SK-N-SH (cell line): ENCODE measurements at places on chromosomes 2 and 18. TPM values are rescaled to one million over a fixed set of nuclear protein-coding genes. Genes with fewer than 3 reads are reported as not detected.
A peak's percentile ranks its signal among the peaks of the same experiment; 100 is the strongest.

Gene TUBA3E
- polyA plus RNA-seq, result not detected in 2 replicates

Gene CXCR2
- polyA plus RNA-seq, result not detected in 2 replicates

Gene MRPL44
- 12.9 and 14.5 TPM in 2 replicates for polyA plus RNA-seq

Gene CFC1
- not detected in 2 replicates for polyA plus RNA-seq

Gene GAD1
- polyA plus RNA-seq, result 0.20 and 0.63 TPM in 2 replicates

GRCh38 chr2:222862106-222862908, 1.5 kb downstream of the ACSL3 start:
- peak; percentile 36 for DNase-seq

DNA sequence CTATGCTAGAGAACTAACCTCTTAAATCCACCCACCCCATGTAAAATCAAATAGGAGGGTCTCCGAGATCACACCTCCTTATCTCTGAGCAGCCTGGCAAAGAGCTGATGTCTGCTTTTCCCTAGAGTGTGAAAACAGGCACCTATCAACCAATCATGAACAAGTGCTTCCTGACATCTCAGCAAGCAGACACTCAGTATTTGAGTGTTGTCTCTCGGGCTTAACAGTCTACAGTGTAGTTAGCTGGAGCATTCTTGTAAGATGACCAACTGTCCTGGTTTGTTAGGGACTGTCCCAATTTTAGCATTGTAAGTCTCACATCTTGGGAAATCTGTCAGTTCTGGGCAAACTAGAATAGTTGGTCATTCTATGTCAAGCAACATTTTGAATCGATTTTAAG, 26.4 kb downstream of the MARCHF4 start:
- no peak for DNase-seq

DNA sequence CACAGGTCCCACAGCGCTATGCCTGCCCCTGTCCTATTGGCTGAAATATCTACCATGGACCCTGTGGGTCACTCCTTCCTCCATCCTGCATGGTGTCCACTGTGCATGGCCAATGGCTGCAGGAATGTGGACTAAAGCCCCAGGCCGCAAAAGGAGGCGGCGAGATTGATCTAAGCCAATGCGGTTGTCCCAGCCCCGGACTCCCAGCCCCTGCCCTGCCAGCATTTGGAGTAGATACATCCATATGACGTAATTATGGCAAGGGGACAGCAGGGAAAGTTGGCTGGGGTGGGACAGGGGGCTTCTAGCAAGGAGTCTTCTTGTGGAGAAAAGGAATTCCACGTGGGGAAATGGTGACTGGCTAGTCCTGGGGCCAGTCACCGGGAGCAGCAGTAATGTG, 11.4 kb upstream of the ZNF516 start:
- DNase-seq, result no peak

GRCh38 chr18:59704146-59704545, 6.9 kb upstream of the CCBE1 start:
- no peak for DNase-seq

- DNase-seq, result no peak
Measured at GRCh38 chr2:147250652-147251356, 594.0 kb upstream of the ACVR2A start.

DNA sequence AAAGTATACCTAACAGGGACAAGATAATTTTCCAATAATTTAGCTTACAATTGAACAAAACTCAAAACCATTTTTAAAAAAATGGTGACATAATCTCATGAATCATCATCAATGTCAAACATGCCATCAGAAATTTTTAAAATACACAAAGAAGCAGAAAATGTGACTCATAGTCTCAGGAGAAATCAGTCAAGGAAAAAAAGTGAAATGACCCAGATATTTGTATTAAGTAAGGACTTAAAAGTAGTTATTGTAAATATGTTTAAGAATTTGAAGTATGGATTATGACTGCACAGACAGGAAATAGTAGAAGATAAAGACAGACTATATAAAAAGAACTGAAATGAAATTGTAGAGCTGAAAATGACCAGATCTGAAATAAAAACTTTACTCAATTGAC, 473.9 kb upstream of the SYT4 start:
- DNase-seq, result no peak
